Activated CD4-positive, CD25-positive, alpha-beta regulatory T cell treated with anti-CD3 and anti-CD28 coated beads, Interleukin-2, amount 50 U/mL, for 24 hours (primary cell): ENCODE measurements at places on chromosomes 1 and 21.

GRCh38 chr1:15261155-15262002 lies 14.4 kb downstream of the FHAD1 start:
- peak; percentile 73 for ATAC-seq

- ATAC-seq = no peak
These were observed 55.3 kb downstream of the MAN1C1 start for GRCh38 chr1:25671929-25672328.

- no peak for ATAC-seq
These were observed 100.2 kb downstream of the SPATA46 start for GRCh38 chr1:162276493-162276892.

- ATAC-seq = no peak
These were observed 82.3 kb downstream of the SSBP3 start for GRCh38 chr1:54323921-54324250.

- no peak for ATAC-seq
These were observed 190.2 kb upstream of the LYPLAL1 start for GRCh38 chr1:218983433-218983832.

- no peak for ATAC-seq
These were observed 99.6 kb downstream of the ELAVL4 start for GRCh38 chr1:50208315-50208714.

DNA sequence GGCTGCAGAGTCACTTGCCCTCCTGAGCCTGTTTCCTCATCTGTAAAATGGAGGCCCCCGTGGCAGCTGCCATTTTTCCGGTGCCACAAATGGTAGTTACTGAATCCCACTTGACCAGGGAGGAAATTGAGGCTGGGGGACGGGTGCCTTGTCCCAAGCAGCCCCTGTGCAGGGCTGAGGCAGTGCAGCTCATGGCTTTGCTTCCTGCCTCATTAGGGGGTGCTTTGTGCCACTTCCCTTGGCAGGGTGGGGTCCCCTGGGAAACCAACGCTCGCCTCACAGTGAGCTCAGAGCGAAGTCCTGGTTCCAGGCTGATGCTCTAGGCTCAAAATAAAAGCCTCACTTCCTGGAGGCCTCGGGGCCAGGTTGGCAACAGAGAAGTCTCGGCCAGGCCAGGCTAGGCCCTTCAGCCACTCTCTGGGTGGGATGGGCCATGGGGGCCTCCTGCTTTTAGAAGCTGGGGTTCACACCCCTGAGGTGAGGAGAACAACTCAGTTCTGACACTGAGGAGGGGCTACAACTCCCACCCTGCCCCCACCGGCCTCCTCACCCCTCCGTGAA lies 6.8 kb downstream of the LAPTM5 start:
- no peak for ATAC-seq

- ATAC-seq = no peak
These were observed 42.2 kb upstream of the WASF2 start for GRCh38 chr1:27531959-27532685.

GRCh38 chr1:15965228-15965767 lies 10.6 kb downstream of the ZBTB17 start:
- ATAC-seq = peak; percentile 26

DNA sequence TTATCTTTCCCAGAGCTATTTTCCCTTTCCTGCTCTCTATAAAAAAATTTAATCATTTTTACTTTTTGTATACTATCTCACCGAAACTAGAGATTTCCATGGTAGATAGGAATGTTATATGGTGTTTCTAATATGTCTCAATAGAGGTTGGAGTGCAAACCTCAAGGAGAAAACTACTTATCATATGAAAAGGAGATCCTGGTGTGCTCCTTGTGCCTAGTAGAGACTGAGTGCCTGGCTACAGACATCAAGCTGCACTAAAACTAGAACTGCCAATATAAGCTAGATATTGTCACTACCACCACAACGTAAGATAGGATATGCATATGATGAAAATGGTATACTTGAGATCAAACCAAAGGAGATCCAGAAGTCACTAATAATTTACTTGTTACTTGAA lies 67.0 kb downstream of the RGS18 start:
- no peak for ATAC-seq

DNA sequence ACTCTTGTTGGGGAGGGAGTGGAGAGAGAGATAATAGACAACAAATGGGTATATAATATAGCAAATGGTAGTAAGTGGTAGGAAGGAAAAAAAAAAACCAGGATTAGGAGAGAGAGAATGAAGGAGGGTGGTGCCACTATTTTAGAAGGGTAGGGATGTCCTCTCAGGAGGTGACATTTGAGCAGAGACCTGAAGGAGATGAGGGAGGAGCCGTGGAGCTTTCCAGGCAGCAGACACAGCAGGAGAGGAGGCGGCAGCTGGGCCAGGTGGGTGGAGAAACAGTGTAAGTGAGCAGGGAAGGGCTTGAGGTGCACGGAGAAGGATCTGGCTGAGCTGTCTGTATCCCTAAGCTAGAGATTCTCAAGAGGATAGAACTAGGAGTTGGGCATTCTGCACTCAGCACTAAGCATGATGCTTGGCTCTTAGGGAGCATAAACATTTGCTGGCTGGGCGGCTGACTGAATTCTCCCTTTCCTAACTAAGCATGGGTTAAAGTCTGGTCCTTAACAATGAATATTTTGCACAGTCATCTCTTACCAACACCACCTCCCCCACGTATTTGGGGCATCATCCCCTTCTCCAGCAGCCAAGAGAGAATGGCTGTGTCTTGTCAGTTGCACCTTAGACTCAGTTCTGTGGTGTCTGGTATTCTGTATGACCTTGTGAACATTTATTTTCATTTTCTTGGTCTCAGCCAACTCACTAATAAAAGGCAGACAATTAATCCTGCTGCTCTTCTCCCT lies 27.6 kb upstream of the SARS1 start:
- ATAC-seq = no peak

DNA sequence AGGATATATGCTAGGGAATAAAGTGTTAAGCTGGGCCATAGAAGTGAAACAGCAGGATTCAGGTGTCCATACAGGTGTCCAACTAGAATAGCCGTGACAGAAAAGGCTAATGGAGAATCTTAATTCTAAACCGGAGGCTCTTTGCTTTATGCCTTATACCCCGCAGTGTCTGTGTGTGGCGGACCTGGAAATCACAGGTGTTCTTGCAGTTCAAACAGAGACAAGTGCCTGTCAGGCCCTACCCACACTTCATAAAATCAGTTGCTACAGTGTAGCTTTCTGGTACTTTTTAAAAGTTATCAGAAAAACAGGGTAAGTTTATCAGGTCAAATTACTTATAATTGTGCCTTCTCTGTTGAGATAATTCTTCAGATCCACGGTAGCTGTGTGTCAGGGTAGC lies 293.9 kb downstream of the LRRC7 start:
- no peak for ATAC-seq

DNA sequence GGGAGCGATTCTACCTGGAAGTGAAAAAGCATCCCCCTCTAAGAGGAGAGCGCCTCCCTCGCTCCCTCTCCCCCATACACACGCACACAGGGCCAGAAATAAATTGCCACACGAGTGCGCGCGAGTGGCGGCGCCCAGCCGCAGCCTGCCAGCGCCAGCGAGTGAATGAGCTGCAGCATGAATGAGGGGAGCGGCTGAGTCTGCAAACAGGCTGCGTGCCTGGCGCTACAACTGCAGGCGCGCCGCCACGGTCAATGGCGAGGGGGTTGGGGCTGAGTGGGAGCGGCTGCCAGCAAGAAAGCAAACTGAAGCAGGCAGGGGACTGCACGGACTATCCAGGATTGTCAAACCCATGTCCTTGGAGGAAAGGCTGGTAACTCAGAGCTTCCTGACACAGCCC lies 2.2 kb downstream of the CAMK1G start:
- no peak for ATAC-seq

DNA sequence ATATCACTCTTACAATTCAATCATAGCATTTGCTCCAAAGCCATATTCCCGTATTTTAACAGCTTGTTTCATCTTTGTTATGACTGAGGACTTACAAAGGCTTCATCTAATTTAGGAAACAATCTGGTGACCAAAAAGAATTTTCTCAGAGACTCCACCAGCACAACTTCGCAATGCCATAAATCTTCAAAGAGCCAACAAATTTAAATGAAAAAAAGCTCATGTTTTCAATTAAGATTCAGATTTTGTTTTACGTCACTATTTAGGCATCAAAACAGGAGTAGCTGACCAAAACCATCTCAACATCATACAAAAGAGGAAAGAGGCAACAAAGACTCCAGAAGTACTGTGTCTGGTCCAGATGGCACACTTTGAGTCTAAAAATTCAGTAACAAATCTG lies 373.3 kb downstream of the TTLL7 start:
- no peak for ATAC-seq

DNA sequence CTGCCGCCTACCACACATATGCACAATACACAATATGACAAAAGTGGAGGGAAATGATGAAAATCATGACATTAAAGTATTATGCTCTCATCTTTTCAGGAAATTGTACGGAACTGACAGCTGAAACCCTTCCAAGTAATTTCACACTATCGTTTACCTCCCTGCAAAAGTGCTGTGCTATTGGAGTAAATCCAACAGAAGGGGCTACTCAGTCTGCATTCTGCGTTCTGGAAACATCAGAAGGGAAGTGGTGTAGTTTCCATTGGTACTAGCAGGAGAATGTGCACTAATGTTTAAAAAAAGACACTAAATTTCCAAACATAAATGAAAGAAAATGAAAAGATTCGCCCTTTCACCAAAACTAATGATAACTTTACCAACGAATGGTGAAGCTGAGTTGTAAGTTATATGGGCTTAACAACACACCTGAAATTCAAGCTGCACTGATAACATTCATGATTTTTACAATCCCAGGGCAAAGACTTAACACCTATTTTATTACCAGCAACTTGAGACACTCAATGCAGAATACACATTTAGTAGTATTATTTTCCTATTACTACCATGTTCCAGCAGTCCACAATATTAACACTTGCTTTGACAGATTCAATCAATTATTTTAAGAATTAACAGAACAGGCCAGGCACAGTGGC lies 3.2 kb downstream of the DENND1B start:
- no peak for ATAC-seq

DNA sequence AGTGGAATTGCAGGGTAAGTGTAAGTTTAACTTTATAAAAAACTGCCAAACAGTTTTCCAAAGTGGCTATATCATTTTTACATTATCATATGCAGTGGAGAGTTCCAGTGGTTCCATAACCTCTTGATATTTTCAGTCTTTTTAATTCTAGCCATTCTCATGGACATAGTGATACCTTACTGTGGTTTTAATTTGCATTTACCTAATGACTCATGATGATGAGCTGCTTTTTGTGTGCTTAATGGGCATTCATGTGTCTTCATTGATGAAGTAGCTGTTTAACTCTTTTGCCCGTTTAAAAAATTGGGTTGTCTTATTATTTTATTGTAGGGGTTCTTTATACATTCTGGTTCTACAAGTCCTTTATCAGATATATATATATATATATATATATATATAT lies 29.4 kb downstream of the SNX27 start:
- peak; percentile 64 for ATAC-seq
